ENCODE measurements at places on chromosomes 13 and 19. TPM values are rescaled to one million over a fixed set of nuclear protein-coding genes. Genes with fewer than 3 reads are reported as not detected.

ACP4 gene
- total RNA-seq = not detected

SIGLECL1 gene
- total RNA-seq = not detected

ADGRL1 gene
- 3.8 TPM for total RNA-seq

BCL2L12 gene
- total RNA-seq = 64.2 TPM

FFAR2 gene
- total RNA-seq = not detected

AXL gene
- 97.4 TPM for total RNA-seq

ZNF850 gene
- total RNA-seq = 0.33 TPM

INSL3 gene
- total RNA-seq = 0.37 TPM

TMEM59L gene
- 6.1 TPM for total RNA-seq

NALCN gene
- 4.4 TPM for total RNA-seq

ICAM4 gene
- not detected for total RNA-seq

CLASRP gene
- total RNA-seq = 53.3 TPM

ZNF90 gene
- not detected for total RNA-seq
